Muscle of arm (tissue), 14 donors: ENCODE measurements at places on chromosomes 7 and 10.

- no peak for DNase-seq
Observed at GRCh38 chr7:1966631-1967200, 266.0 kb downstream of the MAD1L1 start.

- DNase-seq, result no peak
Observed at GRCh38 chr7:128848289-128849155, 14.1 kb upstream of the ATP6V1F start.

DNA sequence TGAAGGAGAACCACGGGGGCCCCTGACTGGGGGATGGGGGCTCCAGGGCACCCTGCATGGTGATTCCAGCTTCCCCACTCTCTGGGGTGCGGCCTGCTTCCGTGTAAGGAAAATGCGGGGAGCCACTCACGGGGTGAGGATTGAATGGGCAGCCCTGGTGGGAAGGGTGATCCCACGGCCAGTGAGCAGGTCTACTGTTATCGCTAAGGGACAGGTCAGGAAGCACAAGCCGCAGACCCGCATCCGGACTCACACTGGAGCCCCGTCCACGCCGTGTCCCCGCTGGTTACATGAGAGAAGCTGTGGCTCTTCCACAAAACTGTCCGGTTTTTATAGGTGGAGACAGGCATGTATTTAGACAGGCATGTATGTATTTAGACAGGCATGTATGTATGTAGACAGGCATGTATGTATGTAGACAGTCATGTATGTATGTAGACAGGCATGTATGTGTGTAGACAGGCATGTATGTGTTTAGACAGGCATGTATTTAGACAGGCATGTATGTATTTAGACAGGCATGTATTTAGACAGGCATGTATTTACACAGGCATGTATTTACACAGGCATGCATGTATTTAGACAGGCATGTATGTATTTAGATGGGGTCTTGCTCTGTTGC lies 5.7 kb downstream of the PSMG3 start:
- DNase-seq, result no peak

DNA sequence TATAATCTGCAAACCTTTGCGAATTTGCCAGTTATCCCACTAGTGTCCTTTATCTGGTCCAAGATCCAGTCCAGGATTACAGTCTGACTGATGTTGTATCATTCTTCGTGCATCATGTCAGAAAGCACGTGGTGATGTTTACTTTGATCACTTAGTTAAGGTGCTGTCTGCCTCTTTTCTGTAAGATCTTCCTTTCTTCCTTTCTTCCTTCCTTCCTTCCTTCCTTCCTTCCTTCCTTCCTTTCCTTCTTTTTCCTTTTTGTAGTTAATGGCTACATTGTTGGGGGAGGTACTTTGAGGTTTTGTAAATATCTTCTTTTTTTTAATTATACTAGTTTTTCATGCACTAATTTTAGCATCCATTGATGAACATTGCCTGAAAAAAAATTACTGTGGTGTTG lies 80.3 kb downstream of the LCOR start:
- DNase-seq, result no peak

DNA sequence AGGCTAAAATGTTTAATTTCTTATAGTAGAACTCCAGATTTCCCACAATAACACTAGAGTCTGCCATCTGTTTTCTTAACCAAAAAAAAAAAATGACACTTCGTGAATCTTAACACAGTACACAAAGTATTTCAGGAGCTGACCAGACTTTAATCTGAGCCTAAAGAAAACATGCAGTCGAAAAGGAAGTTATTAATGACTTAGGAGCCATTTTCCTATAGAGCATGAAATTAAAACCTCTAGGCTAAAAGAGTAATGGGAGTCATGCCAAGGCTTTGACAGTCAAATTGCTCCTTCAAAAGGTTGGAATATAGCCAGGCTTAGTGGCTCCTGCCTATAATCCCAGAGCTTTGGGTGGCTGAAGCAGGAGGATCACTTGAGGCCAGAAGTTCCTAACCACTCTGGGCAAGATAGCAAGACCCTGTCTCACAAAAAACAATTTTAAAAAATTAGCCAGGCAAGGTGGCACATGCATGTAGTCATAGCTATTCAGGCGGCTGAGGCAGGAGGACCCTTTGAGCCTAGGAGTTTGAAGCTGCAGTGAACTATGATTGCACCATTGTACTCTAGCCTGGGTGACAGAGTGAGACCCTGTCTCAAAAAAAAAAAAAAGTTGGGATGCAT lies 13.6 kb downstream of the MICU1 start:
- DNase-seq, result no peak

DNA sequence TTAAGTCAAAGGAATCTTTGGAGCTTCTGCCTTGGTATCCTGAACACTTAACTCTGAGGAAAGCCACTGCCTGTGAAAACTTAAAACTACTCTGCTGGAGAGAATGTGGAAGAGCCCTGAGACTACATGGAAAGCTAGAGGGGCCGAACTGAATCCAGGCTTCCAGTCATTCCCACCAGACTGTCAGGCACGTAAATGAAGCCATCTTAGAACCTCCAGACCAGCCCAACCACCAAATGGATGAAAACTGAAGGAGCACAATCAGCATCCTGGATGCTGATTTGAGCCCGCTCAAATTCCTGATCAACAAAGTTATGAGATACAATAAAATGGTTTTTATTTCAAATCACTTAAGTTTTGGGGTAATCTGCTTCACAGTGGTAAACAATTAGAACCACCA lies 30.8 kb downstream of the TNPO3 start:
- no peak for DNase-seq

DNA sequence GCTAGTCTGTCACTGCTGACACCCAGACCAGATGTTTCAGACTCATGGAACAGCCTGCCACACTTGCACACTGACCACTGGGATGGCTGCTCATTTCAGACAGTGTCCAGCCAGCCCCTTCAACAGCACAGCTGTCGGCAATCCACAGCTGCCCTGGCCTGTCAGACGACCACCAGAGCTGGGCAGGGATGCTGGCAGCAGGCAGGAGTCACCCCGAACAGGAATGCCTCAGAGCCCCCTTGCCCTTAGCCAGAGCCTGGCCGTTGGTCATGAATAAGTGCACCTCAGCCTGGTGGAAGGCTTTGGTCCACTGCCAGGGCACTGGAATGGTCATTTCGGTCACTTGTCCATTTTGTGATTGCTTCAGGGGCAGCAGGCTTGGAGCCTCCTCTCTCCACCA lies 149.6 kb upstream of the TCERG1L start:
- no peak for DNase-seq

- DNase-seq, result peak; percentile 55
Observed at GRCh38 chr10:69802424-69803161, 887 bp downstream of the COL13A1 start.
